Fibroblast of pulmonary artery (primary cell): ENCODE measurements at places on chromosomes 12 and 14.
A peak's percentile ranks its signal among the peaks of the same experiment; 100 is the strongest.

DNA sequence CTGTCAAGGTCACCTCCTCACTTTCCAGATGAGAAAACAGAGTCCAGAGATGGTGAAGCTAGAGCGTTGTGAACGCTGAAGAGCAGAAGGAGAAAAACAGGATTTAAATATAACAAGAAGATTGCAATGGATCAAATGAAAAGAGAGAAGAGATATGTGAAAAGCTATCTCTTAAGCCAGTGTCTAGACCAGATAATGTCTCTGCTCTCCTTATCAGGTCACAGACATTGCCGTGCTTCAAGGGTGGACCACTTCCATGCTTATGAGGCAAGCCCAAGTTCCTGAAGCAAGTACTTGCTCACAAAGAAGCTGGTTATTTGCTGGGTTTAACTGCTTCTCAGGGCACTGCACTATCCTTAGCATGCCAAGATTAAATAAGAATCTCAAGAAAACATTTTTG is 31.6 kb upstream of the FRS2 start:
- DNase-seq = no peak

GRCh38 chr12:3595721-3596120 is 104.7 kb downstream of the PRMT8 start:
- no peak for DNase-seq

DNA sequence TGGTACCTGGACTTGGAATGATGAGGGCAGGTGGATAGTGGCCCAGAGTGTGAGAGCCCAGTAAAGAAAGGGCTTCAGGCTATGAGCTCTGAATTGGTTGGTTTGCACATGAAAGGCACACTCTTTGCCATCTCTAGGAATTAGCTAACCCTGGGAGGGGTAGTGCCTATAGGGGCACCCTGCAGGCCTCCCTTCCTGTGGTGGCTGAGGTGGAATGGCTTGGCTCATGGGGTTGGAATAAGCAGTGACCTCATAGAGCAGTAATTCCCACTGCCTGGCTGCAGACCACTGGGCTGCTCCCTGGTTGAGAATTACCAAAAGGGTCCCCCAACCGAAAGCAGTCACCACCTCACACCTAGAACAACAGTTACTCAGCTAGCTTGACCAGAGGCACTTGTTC is 42.7 kb downstream of the ASCL4 start:
- DNase-seq = no peak

DNA sequence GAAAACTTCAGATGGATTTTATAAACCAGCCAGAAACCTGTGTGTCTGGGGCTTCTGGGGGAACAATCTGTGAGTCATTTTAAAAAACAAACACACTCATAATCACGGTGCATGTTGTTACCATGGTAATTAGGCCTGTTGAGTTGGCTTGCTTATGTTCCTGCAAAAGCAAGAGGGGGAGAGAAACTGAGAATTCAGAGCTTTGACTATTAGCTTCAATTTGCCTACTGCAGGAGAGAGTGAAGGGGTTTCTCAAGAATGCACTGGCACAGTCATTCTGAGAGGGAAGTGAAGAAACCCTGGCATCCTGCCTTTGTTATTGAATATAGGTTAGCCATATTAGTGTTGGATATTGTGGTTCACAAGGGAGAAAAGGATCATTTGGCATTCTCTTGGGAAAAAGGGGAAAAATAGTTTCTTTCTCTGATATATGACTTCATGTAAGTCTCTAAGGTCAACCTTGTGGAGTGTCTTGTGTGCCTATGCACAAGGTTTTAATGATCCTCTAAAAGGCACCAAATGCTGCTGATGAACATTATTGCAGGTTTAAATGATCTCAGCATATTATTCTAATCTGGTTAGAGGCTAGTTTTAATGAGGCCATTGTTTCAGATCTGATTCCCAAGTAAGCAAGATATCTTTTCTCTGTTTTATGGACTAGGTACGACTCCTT is 12.9 kb downstream of the GNG2 start:
- DNase-seq = peak; percentile 94

DNA sequence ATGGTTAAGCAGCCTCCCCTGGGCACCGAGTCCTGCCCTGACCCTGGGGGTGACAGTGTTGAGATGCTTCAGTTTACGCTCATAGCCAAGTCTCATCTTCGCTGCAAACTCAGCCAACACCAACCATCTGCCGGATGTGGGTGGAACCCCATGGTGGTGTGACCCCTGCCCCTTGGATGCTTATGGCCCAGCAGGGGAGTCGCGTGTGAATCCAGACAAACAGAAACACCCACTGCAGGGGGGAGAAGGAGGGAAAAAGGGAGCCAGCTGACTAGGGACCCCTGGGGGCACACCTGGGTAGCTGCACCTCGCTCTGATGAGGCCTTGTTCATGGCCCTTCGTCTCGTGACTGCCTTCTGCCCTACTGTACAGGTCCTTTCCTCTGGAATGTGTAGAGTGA is 23.8 kb downstream of the AACS start:
- no peak for DNase-seq

- no peak for DNase-seq
Measured at GRCh38 chr12:896031-896430, 53.5 kb downstream of the RAD52 start.

DNA sequence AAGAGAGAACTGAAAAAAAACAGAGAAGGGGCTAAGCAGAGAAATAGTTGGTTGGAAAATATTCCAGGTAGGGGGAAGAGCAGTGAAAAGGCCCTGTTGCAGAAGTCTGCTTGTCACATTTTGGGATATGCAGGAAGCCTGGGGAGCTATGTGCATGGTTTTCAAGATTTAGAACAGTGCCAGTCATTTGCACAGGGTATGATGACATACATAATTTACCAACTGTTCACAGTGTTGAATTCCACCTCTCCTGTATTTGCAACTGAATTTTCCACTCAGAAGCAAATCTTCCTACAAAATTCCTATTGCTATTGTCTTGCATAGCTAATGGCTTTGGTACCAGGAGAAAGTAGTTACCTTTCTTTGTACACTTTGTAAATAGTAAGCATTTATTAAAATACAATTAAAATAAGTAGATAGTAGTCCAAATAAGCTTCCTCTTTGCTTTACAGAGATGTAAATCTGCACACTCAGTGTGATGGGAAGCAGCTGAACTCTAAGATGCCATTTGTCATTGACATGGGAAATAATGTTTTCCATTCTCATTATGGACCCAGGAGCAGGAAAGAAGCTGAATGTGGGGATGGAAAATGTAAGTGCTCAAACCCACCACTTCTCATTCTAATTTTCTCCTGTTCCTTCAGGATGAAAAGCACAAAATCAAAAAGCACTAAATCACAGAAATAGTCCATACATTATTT is 177.4 kb downstream of the BTG1 start:
- no peak for DNase-seq

GRCh38 chr14:98236314-98236713 is 1035.7 kb downstream of the BCL11B start:
- DNase-seq = no peak

- no peak for DNase-seq
Measured at GRCh38 chr12:57434517-57435223, at the start of gene INHBC. Gene INHBC (plus strand): TSS chr12:57434784. CDS start chr12:57434887, 103 bp downstream.

- DNase-seq = no peak
Measured at GRCh38 chr14:106790189-106791036, 1264.0 kb downstream of the TMEM121 start.

DNA sequence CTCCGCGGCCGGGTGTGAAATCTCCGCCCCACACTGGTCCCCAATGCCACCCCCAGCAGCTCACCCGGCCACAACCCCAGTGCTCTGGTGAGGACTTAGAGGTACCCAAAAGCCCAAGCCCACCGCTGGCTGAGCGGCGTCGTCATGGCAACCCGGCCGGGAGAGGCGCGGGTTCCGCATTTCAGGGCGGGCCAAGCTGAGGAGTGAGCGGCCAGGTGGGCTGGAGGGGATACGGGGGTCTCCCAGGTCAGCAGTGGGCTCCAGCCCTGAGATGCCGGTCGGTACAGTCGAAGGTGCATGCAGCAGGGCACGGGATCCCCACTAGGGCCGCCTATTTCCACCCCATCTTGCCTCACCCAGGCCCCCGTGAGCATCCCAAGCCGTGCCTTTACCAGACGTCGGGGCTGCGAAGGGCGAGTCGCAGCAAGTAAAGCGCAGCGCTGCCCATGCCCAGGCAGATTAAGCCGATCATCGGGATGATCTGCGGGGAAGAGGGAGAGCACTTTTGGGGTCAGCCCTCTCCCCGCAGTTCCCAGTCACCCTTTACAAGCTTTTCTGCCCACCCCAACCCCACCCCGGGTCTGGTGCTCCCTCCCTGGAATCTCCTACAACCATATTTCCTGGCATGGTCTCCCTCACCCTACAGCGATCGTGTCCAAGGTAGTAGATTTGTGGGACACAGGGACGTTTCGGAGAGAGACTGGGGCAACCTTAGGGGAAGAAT is 6.9 kb downstream of the SHMT2 start:
- DNase-seq = no peak

DNA sequence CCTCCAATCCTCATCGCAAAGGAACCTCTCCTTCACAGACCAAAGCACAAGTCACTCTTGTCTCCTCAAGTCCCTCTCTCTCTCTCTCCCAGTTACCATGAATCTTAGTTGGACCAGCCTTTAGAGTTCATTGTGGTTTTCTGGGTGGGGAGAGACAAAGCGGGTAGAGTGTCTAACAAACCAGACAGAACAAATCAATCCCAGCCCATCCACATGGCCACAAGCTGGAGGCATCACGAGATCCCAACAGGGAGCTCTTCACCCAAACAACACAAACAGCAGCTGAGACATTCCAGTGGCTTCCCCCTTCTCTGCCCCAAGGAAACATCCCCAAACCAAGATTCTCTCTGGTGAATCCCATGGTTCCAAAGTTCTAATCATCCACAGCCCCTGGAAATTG is 22.4 kb downstream of the ACTN1 start:
- no peak for DNase-seq

- DNase-seq = peak; percentile 22
Measured at GRCh38 chr12:28497889-28498411, 307.7 kb downstream of the CCDC91 start.

- DNase-seq = no peak
Measured at GRCh38 chr12:45828402-45828801, 98.9 kb downstream of the ARID2 start.

GRCh38 chr12:69339999-69340398 is 8.2 kb upstream of the LYZ start:
- DNase-seq = no peak

GRCh38 chr14:22845103-22845394 is 8.7 kb downstream of the MMP14 start:
- DNase-seq = no peak

- DNase-seq = no peak
Measured at GRCh38 chr12:91667694-91668093, 478.0 kb downstream of the BTG1 start.

DNA sequence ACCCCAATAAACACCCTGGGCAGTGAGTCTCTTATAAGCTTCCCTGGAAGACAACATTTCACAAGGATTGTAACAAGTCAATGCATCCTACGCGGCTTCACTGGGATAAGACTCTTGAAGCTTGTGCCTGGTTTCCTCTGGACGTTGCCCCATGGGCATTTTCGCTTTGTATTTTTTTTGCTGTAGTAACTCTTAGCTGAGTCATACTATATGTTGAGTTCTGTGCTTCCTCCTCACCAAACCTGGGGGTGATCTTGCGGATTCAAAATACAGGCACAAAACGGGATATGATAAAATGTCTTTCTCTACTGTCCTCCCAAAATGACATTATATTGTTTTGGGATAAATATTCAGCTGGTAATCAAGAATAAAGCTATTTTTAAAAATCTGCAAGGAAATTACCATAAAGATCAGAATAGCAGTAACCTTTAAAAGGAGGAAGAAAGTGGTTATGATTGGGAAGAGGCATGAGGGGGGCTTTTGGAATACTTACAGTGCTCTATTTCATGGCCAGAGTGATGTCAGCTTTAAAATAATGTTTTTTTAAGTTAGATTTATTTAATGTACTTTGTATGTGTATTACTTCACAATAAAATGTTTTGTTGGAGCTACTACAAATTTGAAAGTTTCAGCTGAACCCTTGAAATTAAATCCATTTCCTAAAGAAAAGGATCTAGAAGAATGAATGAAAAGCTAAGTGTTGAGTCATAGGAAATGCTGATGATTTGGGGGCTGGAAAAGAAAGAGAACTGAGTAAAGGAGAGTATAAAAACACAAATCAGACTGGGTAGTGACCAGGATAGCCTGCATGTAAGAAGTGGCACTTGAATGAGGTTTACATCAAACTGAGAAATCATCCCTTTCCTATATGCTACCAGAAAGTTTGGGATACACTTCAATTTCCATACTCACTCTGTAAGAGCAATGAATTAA is 14.7 kb downstream of the BTBD7 start:
- DNase-seq = peak; percentile 73

GRCh38 chr14:34522496-34522895 is 17.0 kb downstream of the EAPP start:
- no peak for DNase-seq

DNA sequence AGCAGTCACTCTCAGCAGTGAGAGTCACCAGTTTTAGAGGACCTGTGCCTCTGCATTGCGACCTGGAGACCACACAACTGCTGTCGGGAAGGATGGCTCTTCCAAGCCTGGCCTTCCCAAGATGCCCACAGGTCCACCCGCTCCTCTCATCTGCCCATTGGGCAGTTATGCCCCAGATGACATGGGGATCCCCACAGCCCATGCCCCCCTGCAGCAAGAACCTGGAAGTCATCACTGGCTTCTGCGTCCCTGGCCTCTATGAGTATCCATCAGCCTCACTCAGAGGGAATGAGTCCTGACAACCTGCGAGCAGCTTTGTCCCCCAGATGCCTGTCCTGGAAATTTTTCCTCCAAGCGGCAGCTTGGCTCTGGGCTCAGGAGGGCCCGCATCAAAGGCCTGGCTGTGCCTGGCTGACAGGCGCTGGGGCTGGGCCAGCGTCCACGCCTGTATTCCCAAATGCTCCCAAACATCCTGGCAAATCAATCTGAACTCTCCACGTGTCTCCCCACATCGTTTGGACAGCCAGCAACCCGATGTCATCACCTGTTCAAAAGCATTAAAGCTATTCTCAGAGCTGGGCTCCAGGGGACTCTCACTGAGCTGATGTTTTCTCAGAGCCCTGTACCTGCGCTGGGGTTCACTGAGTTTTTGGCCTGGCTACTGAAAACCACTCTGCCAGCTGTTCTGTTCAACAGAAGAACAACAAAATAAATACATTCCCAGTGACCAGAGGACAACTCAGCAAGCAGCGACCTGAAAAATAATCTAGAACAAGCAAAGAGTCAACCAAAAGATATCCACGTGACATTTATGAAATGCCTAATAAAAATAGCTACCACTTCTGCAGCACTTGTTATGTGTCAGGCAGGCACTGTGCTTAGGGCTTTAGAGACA is 57.8 kb downstream of the CLMN start:
- no peak for DNase-seq

GRCh38 chr14:105005929-105006830 is 14.7 kb downstream of the CDCA4 start:
- DNase-seq = no peak

GRCh38 chr12:70275045-70275444 is 31.8 kb downstream of the CNOT2 start:
- DNase-seq = no peak

GRCh38 chr12:101578417-101578816 is 16.4 kb upstream of the MYBPC1 start:
- DNase-seq = no peak

- DNase-seq = no peak
Measured at GRCh38 chr12:41274643-41275042, 86.5 kb downstream of the PDZRN4 start.
